ENCODE measurements at places on chromosomes 4 and X.

DNA sequence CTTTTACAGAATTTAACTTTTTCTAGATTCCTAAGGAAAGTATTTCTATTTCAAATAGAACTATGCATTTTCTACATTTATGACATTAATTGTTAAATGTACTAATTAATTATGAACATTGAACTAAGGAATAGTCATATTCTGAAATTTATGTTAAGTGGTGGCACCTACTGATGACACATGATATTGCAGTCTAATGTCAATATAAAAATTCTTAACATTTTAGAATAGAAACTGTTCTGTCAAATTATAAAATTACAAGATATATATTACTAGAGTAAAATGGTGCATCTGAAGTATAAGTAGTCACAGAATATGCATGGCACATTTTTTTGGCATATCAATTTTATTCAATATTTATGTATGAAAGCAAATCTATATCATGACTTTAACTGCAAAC, 40.2 kb upstream of the NDNF start:
- no peak for DNase-seq

DNA sequence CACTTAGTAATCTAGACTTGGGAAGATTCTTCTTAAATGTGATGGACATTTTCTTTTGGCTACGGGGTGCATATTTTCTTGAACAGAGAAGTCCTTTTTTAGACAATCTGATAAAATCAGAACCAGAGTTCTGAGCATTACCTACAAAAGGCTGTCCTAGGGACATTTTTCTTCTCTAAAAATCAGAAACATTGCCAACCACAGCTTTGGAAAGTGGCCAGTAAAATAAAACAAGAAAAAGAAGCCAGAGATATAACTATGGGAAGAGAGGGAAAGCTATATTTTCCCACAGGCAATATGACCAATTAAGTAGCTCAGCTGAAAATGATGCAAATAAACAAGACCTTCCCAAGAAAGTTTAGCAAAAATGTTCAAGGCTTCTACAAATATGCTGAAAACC, 55.9 kb downstream of the MXRA5 start:
- no peak for DNase-seq

GRCh38 chrX:96791559-96791958, 92.1 kb upstream of the RPA4 start:
- no peak for DNase-seq

- no peak for DNase-seq
These were observed 471.7 kb upstream of the HS3ST1 start for GRCh38 chr4:11900359-11900758.

DNA sequence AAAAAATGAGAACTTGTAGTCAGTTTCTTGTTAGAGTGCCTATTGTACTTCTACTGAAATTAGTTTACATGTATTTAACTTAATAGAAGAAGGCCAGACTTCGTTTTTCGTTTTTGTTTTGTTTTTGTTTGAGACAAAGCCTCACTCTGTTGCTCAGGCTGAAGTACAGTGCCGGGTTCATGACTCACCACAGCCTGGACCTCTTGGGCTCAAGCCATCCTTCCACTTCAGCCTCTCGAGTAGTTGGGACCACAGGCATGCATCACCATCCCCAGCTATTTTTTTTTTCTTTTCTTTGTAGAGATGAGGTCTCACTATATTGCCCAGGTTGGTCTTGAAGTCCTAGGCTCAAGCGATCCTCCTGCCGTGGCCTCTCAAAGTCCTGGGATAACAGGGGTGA, 793.9 kb downstream of the ADGRL3 start:
- no peak for DNase-seq

DNA sequence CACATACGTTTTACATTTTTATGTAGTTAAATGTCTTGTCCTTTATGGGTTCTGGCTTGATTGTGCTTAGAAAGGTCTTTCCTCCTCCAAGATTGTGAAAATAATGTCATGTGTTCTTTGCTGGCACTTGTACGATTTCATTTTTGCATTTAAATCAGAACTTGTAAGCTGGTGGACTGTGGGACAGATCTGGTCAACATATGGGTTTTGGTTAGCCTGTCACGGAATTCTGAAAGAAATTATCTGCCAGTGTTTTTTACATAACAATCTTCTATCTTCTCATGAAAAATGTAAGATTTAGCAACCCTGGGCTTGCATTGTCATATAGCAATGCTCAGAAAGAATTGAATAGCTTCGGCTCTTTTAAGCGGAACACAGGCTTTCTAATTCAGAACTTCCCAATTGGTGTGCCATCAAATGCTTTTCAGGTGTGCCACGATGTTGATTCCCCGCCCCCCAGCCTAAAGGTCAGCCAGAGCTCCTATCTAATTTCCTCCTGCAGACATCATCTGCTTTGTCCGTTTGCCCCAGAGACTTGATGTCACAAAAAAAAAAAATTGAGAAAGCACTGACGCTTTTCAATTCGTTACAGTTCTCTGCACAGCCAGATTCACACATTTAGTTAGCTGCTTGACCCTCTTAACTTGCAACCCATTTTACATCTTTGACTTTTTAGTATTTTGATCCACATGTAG, 16.2 kb downstream of the AFF1 start:
- DNase-seq: no peak

DNA sequence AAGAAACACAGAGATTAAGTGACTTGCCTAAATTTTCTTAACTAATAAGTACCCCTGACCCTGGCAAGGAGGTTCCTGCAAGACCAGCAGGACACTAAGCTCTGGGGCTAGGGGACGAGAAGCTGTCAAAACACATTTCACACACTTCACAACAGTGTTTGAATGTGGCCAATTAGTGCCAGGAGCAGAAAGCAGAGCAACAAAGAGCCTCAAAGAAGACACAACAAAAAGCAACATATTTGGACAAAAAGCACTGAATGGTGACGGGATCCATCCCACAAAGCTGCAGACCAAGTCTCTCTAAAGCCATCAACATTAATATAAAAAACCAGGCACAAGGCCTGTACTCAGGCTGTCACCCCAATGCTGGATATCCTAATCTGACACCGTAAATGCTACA, 361.9 kb upstream of the RASGEF1B start:
- DNase-seq: no peak

DNA sequence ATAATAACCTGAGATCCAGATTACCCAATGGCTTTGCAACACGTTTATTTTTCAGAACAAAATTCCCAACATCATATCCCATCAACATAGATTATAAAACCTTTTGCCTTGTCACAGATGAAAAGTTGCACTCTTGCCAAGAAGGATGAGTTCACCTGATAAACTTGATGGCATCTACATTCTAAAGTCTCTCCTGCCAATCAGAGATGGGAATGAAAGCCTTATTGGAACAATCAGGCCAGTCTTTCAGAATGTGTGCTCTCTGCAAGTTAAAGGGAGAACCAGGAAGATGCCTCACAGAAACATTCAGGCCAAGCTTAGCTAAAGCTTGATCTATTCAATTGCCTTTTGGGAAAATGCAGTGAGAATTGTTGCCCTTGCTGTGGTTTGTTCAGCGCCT, 1.3 kb downstream of the LPAR4 start:
- no peak for DNase-seq

GRCh38 chr4:37767546-37767945, 58.9 kb upstream of the PGM2 start:
- no peak for DNase-seq

DNA sequence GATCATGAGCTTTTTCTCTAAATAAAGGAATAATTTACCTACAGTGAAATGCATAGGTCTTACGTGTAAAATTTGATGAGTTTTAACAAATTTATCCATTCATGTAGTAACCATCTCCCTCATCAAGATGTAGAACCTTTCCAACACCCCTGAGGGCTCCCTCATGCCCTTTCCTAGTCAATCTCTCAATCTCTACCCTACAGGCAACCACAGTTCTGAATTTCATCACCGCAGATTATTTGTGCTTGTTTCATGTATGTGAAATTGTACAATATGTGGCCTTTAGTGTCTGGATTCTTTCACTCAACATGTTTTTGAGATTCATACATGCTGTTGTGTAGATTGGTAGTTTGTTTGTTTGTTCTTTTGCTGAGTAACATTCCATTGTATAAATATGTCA, 2.1 kb downstream of the VGLL1 start:
- no peak for DNase-seq

GRCh38 chr4:89563431-89563830, 255.8 kb upstream of the GPRIN3 start:
- DNase-seq: no peak

DNA sequence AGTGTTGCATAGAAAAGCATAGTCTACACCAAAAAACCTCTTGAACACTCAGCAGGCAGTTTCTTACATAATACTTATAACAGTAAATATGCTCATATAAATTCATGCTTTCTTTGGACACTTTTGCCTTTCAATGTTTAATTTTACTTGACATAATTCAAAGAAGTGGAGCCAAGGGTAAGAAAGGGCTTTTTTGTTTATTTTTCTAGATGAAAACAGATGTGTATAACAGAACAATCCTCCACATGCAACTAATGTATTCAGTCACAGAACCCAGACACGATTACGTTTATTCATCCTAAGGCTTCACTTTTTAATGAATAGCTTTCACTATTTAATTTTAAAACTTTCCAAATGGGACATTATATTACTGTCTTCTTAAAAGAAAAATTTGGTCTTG, 58.0 kb upstream of the PTPN13 start:
- no peak for DNase-seq

DNA sequence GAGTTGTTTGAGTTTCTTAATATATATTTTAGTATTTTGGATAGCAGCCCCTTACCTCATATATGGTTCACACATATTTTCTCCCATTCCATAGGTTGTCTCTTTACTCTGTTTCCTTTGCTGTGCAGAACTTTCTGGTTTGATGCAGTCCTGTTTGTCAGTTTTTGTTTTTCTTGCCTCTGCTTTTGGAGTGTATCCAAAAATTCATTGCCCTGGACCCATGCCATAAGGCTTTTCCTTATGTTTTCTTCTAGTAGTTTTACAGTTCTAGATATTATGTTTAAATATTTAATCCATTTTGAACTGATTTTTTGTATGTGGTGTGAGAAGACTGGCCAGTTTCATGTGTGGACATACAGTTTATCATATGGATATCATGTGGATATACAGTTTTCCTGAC, 58.5 kb upstream of the NUDT6 start:
- DNase-seq: no peak

DNA sequence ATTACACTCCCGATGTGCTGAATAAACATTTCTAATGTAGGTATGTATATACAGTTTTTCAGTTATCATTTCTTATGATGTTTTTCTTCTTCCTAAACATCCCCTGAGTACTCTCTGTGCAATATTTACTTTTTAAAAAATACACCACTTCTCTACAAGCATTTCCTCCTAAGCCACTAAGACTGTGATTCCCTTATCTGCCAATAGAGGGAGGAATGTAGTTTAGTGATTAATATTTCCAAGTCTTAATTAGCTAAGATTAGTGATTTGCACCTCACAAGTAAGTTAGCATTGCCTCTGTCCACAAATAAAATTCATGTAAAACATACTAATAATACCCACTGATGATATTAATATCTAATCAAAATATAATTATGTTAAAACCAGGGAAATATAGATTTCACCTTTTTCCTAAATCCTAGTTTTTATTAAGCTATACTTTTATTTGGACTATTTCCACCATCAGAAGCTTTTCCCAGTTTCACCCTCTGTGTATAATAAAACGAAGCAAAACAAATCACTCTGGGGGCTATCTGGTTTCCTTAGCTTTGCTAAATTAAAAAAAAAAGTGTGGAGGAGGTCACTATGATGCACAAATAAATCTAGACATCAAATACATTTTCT, 909.1 kb downstream of the FAT4 start:
- DNase-seq: no peak

- DNase-seq: no peak
These were observed 253.7 kb downstream of the CENPC start for GRCh38 chr4:67291644-67292043.

- DNase-seq: no peak
These were observed 98.3 kb upstream of the MAML3 start for GRCh38 chr4:140252141-140252741.

Data from stimulated activated CD4-positive, alpha-beta T cell treated with anti-CD3 and anti-CD28 coated beads, Interleukin-4, amount 100 ng/mL, for 4 hours (primary cell).